ENCODE measurements at places on chromosomes 12 and 14. TPM values are rescaled to one million over a fixed set of nuclear protein-coding genes. Genes with fewer than 3 reads are reported as not detected.

B4GALNT3 gene
- 26.4 TPM for total RNA-seq

NEUROD4 gene
- total RNA-seq = not detected

NUAK1 gene
- total RNA-seq = 11.4 TPM

TAS2R42 gene
- not detected for total RNA-seq

GPHN gene
- total RNA-seq = 41.8 TPM

CLEC1A gene
- total RNA-seq = 3.5 TPM

LALBA gene
- not detected for total RNA-seq

SYT10 gene
- total RNA-seq = 0.46 TPM

MORN3 gene
- 0.69 TPM for total RNA-seq

GNG2 gene
- 14.2 TPM for total RNA-seq

MYF6 gene
- total RNA-seq = not detected

ARMH4 gene
- 10.0 TPM for total RNA-seq

KIF26A gene
- 3.7 TPM for total RNA-seq

ATG101 gene
- total RNA-seq = 38.6 TPM

HOXC9 gene
- not detected for total RNA-seq

CACNA1C gene
- total RNA-seq = 19.3 TPM

RBP5 gene
- total RNA-seq = 7.1 TPM

RERG gene
- total RNA-seq = 5.9 TPM

TESPA1 gene
- 4.1 TPM for total RNA-seq

RNASE1 gene
- 609 TPM for total RNA-seq

C12orf54 gene
- total RNA-seq = not detected

PTGER2 gene
- 3.9 TPM for total RNA-seq

OVCH1 gene
- not detected for total RNA-seq

PTCSC3 gene
- total RNA-seq = not detected

AICDA gene
- total RNA-seq = 2.2 TPM

IL31 gene
- total RNA-seq = not detected

GPR162 gene
- 12.3 TPM for total RNA-seq

CACNA2D4 gene
- total RNA-seq = 8.6 TPM

MANSC1 gene
- 66.7 TPM for total RNA-seq

Measured in mucosa of gallbladder (tissue), 1 donor.